Amygdala (tissue), 56 donors: ENCODE measurements at places on chromosomes 3 and 15.

GRCh38 chr3:27356976-27357375, 12.2 kb downstream of the NEK10 start:
- no peak for DNase-seq

DNA sequence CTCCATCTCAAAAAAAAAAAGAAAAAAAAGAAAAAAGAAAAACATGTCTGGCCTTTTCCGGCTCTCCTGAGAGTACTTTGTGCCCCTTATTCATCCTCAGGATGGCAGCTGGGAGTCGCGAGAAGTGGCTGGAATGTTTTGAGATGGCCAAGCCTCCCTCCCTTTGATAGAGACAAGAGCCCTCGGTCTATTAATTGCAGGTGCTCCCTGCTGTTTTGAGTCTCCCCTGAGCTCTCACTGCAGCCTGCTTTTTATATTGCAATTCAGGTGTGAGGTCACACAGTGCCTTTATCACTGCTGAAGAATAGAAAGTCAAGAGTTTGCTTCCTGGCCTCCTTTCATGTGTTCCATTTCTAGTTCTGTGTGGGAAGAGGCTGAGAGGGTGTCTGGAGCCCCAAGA, 10.9 kb downstream of the CA12 start:
- DNase-seq = no peak

GRCh38 chr3:192253138-192253887, 474.0 kb downstream of the FGF12 start:
- no peak for DNase-seq

DNA sequence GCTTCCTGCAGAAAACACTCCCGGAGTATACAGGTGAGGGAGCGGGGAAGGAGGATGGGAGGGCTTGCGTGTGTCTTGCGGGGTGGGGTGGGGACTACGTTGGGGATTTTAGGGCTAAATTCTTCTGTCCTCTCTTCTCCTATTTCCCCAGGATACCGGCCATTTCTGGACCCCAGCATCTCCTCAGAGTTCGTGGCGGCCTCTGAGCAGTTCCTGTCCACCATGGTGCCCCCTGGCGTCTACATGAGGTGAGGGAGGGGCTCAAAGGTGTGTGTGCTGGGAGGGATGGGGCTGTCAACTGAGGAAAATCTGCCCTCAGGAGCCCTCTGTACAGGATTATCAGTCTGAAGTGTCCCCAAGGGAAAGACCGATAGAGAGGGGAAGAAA, 6.6 kb downstream of the DUOX1 start:
- DNase-seq = no peak

- DNase-seq = no peak
Measured at GRCh38 chr15:30023798-30024295, 58.9 kb upstream of the GOLGA8J start.

DNA sequence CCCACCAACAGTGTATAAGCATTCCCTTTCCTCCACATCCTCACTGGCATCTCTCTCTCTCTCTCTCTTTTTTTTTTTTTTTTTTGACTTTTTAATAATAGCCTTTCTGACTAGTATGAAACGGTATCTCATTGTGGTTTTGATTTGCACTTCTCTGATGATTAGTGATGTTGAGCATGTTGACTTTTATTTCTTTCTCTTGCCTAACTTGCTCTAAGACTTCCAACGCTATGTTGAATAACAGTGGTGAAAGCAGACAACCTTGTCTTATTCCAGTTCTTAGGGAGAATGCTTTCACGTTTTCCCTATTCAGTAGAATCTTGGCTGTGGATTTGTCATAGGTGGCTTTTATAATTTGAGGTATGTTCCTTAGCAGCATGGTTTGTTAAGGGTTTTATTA, 249.4 kb upstream of the MDFIC2 start:
- no peak for DNase-seq

DNA sequence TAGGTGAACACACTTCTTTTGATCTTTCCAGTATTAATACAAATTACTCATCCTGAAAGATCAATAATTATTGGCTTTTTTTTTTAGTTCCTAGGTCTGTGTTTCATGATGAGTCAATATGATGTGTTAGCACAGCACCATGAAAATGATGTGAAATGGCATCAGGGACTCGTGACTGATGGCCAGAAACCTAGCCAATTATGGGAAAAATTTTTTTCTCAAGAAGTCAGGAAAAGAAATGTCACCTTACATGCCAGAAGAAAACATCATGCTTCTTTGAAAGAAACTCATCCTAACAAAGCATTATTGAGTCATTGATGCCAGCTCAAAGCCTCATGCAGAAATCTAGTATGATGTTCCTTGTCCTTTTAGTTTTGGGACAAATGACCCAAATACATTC, 468.3 kb upstream of the CBLB start:
- no peak for DNase-seq

DNA sequence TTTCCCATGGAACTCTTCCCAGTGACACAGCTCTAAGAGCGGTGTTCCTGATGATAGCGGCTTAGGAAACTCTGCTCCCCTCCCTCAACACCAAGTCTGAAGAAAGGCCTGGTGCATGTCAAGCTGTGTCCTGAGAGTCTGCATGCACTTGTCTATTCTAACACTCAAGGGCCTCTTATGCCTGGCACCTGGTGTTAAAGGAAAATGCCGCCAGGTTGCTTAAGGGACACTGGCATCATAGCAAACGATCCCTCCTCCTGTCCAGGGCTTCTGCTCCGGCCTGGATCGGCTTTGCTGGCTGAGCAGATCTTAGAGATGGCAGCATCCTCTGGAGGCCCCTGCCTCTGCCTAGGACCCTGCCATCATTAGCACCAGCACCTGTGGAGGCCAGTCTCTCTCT, 121.7 kb downstream of the MEGF11 start:
- DNase-seq = no peak

GRCh38 chr3:171935261-171936123, 92.3 kb downstream of the TMEM212 start:
- DNase-seq = no peak

GRCh38 chr3:163971861-163972260, 1106.4 kb downstream of the SI start:
- DNase-seq = no peak

DNA sequence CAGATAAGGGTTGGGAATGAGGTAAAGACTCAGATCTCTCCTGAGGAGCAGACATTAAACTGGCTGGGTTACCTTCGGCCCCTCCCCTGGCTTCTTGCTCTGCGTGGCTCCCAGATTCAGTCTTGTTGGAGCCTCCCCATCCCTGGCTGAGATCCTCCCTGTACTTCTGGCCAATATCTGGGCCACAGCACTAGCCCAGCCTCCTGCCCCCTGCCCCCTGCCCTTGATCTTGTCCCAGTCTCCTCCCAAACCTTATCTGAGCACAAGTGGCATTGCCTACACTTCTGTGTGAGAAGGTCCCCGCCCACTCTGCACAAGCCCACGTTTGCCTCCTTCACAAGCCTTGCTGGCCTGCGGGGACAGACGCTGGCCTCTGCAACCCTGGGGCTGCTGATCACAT, 16.8 kb downstream of the PLA2G4F start:
- DNase-seq = no peak

- no peak for DNase-seq
Measured at GRCh38 chr15:80444680-80445251, 40.6 kb downstream of the ARNT2 start.

GRCh38 chr15:89631902-89632264, 23.4 kb downstream of the KIF7 start:
- DNase-seq = no peak

- no peak for DNase-seq
Measured at GRCh38 chr3:43755516-43756200, 64.9 kb downstream of the ABHD5 start.

GRCh38 chr3:31561891-31562290, 29.2 kb downstream of the STT3B start:
- DNase-seq = no peak

GRCh38 chr3:19596408-19596807, 337.6 kb downstream of the EFHB start:
- no peak for DNase-seq

- DNase-seq = no peak
Measured at GRCh38 chr3:56823984-56824703, 22.4 kb upstream of the ARHGEF3 start.

DNA sequence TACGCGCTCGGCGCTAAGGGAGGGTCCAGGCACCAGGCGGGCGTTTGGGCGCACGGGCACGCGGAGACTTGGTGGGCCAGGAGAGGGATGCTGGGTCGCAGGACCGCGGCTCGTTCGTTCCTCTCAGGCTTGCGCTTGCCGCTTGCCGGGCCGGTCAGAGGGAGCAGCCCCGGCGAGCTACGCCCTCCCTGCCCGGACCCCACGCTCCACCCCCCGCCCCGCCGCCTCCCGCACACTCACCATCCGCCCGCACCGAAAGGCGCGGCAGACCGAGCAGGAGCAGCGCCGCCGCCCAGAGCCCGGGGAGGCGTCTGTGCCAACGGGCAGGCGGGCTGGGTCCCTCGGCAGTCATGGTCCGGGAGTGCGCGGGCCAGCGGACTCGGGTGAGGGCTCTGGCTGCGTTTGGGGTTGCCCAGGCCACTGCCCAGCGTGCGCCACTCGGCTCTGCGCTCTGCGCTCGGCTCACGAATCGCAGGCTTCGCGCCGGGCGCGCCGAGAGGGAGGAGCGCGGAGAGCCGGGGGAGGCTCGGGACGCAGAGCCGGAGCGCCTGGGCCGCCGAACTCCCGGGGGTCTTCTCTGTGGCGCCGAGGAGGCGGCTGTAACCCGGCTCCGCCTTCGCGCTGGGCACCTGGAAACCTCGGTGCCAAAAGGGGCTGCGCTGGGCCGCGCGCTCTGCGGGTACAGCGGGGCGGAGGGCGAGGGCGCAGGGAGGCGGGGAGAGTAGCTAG, at the start of gene SUSD5:
Gene SUSD5, minus strand, starts transcription at position 365 of the 729 bp plus-strand sequence. Its CDS starts 13 bp downstream, at position 352.
- DNase-seq = no peak

GRCh38 chr3:64329037-64329436, 103.8 kb upstream of the PRICKLE2 start:
- no peak for DNase-seq

GRCh38 chr3:169562988-169563774, 100.3 kb downstream of the MECOM start:
- no peak for DNase-seq

GRCh38 chr3:48015431-48016180, 610 bp downstream of the MAP4 start:
- no peak for DNase-seq
